Erythroblast (primary cell): ENCODE measurements at places on chromosomes 16 and 17.
A peak's percentile ranks its signal among the peaks of the same experiment; 100 is the strongest.

DNA sequence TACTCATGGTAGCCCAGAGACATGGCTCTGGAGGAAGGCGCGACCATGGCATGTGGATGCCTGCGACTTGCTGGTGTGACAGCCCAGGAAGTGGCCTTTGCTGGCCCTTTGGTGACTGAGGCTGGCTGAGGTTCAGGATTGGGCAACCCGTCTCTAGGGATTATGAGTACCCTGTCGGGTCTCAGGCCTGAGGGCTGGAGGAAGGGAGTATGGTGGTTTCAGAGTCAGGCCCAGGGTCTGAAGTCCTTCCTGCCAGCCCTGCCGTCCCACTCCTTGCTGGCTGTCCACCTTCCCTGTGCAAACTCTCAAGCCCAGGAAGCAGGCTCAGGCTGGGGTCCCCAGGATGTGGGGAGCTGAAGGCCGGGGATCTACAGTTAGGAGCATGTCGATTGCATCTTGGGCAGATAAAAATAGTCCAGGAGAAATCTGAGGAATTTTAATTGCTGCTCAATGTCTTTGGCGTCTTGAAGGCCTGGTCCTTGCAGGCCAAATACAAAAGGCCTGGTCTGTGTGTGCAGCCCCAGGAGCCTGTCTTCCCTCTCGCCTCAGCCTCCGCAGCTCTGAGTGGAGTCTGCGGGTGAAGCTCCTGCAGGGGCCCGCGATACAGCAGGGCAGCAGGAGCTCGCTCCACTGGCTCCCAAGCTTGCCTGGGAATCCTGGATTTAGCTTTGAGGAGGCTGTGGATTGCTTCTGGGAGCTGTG, 52.5 kb downstream of the NKD1 start:
- DNase-seq, result no peak

DNA sequence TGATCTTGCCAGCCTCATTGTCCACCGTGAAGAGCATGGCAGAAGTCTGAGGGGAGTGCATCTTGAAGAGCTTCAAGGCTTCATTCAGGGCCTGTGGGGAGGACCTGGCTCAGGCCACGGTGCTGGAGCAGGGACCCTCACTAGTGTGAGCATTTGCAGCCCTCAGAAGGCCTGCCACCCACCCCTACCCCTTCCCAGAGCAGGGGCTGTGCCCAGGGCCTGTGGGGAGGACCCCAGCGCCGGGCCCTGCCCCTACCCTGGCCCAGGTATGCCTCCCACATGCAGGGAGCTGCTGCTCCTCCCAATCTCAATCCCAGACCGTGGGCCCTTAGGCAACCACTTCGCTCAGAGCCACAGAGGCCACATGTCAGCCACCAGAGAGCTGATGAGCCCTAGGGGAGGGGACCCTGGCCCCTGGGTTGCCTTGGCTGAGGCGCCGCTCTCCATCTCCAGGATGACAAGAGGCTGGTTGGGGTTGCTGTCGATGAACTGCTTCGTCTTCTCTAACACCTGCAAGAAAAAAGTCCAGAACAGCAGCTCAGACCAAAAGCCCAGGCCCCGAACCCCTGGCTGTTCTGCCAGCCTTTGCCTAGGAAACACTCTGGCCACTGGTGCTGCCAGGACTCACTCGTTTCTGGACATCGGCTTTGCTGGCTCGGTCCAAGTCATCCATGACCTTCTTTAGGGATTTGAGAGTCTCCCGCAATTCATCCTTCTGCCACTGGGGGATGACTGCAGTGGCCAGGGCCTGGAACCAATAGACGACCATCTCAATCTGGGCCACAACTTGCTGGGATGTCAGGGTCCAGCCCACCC, 1.8 kb upstream of the EXOSC6 start:
- DNase-seq, result peak; percentile 65

DNA sequence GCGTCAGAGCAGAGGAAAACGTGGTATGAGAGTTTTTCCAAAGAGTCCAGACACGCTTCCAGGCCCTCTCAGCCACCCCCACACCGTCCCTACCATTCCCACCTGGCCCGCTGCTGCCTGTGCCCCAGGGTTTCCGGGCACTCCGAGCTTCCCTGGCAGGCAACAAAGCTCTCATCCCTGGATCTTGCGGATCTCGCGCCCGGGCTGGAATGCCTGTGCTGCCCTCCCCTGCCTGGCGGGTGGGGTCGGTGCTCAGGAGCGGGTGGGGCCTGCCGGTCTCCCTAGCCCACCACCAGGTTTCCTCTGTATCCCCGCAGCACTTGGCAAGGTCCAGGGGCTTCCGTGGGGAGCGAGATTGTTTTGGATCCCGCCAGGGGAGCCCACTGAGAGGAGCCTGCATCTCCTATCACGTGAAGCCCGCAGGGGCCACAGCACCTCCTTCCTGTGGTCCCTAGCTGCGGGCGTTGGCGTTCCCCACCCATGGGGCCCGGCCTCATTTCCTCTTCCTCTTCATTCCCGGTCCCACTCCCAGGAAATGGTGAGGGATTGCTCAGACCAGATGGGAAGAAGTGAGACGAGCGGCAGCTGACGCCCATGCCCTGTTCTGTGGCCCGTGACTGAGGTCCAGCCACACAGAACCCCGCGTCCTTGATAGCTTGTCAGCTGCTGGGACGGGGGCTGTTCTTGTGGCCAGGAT, 11.0 kb downstream of the TBC1D24 start:
- no peak for DNase-seq

- peak; percentile 71 for DNase-seq
These were observed 3.3 kb upstream of the SLFN12L start for GRCh38 chr17:35540589-35541404.

DNA sequence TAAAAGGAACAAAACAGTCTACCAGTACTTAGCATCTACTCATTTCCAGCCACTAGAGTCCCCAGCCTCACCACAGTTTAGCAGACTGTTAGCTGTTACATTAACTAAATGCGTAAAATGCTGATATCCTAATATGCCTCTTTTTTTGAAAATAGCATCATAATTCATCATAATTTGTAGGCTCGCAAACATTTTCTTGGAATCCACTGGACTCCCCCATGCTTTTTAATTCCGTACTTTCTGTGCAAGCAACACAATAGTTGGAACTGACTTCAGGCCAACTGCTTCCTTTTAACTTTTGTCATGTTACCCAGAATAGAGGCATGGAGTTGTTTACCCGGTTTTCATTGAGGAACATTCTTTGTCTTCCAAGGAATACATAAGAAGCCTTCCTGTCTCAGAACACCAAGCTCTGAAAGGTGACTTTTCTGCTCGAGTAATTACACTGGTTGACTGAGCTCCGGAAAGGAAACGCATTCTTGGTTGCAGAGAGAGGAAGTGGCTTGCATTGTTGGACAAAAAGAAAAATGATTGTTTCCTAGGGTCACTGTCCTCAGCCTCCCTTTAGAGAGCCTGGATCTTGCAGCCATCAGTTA, 30.9 kb upstream of the SEC14L1 start:
- DNase-seq, result no peak

DNA sequence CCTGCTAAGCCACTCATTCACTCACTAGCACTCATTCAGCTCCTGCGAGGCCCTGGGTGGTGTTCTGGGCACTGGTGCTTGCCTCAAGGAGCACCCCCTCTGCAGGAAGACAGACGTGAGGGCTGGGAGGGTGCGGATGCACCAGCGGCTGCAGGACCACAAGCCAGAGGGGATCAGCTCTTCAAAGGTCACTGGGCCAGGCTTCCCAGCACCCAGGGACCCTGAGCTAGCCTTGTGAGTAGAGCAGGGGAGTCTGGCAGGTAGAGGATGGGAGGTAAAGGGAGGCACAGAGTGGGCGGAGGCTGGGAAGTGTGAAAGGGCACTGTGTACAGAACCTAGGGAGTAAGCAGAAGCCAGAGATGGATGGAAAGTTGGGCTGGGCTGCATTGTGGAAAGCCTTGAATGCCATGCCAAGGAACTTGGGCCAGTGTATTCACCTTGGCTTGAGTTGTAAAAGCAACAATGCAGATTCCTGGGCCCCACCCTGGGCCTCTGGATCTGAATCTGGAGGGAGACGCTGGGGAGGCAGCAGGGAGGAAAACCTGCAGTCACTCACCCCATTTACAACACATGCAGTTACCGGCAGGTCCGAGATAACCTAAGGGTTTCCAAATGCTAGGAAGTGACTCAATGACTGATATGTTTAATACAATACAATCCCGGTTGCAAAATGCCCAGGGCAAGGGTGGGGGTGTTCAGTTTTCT, 1.7 kb downstream of the IL4R start:
- DNase-seq, result no peak

DNA sequence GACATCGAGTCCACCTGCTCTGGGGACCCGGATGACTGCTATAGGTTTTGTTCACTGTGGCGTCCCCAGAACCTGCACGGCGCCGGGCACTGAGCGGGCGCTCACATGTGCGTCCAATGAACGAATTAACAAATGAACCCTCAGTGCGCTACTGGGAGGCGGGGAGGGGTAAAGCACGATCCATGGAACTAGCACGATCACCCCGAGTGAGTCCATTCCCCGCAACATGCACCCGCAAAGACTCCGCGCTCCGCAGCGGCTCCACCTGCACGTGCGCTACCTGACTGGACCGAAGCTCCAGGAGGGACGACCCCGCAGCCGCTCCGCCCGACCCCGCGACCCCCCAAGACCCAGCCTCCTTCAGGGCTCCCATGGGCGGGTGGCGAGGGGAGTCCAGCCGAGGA, 491 bp downstream of the TRAP1 start:
- peak; percentile 69 for DNase-seq

DNA sequence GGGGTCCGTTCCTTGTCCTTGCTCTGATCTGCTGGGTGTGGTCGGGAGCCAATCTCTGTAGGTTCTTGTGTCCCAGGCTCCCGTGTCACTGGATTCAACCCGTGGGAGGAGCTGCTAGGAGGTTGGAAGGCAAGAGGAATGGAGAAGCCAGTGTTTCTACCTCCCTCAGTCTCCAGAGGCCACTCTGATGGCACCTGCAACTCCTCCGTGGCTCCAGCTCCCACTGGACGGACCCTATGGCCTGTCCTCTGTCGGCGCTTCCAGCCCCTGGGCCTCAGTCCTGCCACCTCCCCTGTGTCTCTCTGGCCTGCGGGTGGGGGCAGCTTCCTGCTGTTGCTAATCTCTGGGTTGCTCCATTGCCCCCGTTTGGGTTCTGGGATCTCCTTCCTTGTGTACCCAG, 71.1 kb downstream of the CMIP start:
- no peak for DNase-seq

- DNase-seq, result no peak
These were observed 170.8 kb upstream of the RBFOX1 start for GRCh38 chr16:7161891-7162290.

- peak; percentile 64 for DNase-seq
These were observed 49.8 kb upstream of the BAHCC1 start for GRCh38 chr17:81345228-81346089.

- no peak for DNase-seq
These were observed 224.2 kb downstream of the BCAS3 start for GRCh38 chr17:60901806-60902205.

DNA sequence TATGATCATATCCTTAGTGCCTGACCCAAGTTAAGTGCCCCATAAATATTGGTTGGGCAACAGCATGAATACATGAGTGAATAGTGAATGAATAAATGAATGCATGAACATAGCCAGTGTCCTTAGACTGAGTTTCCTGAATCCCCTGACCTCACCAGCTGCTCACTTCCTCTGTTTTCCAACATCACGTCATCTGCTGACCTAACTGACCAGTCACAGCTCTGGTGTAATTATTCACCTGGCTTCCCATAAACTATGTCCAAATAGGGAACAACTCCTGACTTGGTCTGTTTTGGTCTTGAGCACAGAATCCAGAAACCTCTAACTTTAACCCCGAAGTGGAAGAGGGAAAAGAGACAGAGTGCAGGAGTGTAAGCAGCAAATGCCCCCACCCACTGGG, 83.4 kb downstream of the ASIC2 start:
- no peak for DNase-seq

GRCh38 chr17:81812571-81813370, 8.8 kb downstream of the GCGR start:
- no peak for DNase-seq

- DNase-seq, result no peak
These were observed 3.3 kb downstream of the HOXB9 start for GRCh38 chr17:48622857-48623256.

DNA sequence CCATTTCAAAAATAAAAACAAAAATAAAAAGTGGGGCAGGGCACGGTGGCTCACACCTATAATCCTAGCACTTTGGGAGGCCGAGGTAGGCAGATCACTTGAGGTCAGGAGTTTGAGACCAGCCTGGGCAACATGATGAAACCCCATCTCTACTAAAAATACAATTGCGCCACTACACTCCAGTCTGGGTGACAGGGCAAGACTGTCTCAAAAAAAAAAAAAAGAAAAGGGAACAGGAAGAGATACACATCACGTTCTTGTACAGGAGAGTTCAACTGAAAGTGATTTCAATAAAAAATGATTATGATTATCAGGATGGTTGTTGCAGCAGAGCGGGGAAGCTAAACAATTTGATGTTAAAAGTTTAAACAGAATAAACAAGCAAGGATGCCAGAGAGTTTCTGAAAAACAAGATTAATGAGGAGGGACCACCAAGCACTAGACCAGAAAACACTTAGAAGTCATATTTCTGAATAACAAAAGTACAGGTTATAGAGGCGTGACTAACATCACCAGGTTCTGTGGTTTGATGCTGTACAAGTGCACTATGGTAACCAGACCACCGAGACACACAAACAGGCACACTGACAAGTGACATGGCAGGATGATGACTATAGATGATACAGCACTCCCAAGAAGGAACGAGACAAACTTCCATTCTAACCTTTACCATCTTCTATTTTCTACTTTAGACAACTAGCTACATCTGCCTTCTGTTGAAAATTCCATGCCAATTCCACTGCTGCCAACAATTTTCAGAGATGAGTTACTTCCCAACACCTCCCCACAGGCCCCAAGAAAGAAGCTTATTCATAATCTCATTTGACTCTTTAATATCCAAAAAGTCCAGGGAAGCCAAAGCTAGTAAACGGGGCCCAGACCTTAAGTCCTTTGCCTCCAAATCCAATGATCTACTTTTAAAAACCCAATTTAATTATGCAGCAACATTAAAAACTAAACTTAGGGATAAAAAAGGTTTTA, 11.8 kb downstream of the DNAJA2 start:
- DNase-seq, result peak; percentile 6

- DNase-seq, result no peak
These were observed 57.3 kb downstream of the RAP1GAP2 start for GRCh38 chr17:2853283-2854142.

DNA sequence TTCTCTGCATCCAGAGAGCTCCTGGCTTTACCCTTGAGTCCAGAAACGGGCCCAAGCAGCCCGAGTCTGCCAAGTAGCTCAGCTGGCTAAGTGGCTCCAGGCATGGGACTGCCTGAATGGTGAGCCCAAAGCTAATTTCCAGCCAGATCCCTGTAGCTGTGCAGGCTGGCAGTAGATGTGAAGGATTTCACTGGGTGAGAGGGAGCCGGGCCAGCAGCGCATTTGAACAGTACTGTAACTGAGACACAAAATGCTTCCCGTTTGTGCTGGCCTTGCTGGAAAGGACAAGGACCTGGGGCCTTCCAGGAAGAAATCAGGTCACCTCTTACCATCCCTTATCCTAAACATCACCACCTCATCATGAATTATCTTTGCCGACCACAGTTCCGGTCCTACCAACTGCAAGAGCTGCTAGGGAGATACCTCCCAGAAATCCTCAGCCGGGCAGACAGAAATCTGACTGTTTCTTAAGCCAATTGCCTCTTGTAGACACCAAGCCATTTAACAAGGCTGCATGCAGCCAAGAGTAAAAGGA, 3.7 kb downstream of the TIMP2 start:
- DNase-seq, result no peak
